ENCODE measurements at places on chromosomes 6 and 20. TPM values are rescaled to one million over a fixed set of nuclear protein-coding genes. Genes with fewer than 3 reads are reported as not detected.

GRCh38 chr20:15831201-15831600, 742.0 kb downstream of the KIF16B start:
- H3K27ac ChIP-seq: no peak overlapping the region
- H3K27me3 ChIP-seq: no peaks in the 10 kb centered on the region
- no peak for DNase-seq
- no peak overlapping the region for H3K4me3 ChIP-seq
- no peaks in the 10 kb centered on the region for H3K36me3 ChIP-seq
- H3K4me1 ChIP-seq: peaks cover 16% of the 10 kb centered on the region

DNA sequence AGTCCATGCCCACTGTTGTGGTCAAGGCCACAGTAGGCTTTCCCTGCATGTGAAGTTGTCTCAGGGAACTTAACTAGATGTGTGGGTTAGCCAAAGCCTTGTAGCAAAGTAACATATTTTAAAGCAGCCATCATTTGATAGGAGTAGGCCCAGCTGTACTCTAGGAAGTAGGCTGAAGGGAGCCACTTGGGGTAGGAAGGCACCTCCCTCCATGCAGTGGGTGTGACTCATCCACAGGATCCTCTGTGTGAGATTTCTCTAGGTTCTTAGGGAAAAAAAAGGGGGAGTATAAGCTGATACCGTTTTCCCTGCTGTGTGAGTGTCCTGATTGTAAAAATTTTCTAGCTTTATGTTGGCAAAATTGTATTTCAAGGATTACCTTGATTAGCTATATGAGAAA, 44.7 kb downstream of the VAPB start:
- H3K4me3 ChIP-seq: no peak overlapping the region
- H3K27ac ChIP-seq: no peak overlapping the region
- H3K4me1 ChIP-seq: no peaks in the 10 kb centered on the region
- DNase-seq: no peak
- H3K27me3 ChIP-seq: no peaks in the 10 kb centered on the region
- H3K36me3 ChIP-seq: peaks cover 8% of the 10 kb centered on the region

GRCh38 chr20:62804021-62804626, 511 bp upstream of the OGFR start:
- DNase-seq: no peak
- H3K27ac ChIP-seq: no peak overlapping the region
- H3K27me3 ChIP-seq: no peaks in the 10 kb centered on the region
- H3K4me1 ChIP-seq: peaks cover 14% of the 10 kb centered on the region

- DNase-seq: no peak
- no peak overlapping the region for H3K27ac ChIP-seq
- H3K36me3 ChIP-seq: no peaks in the 10 kb centered on the region
- H3K4me1 ChIP-seq: no peaks in the 10 kb centered on the region
These were observed 132.5 kb downstream of the SLC16A10 start for GRCh38 chr6:111219785-111220184.

GRCh38 chr6:10429638-10430427, 15.0 kb upstream of the TFAP2A start:
- no peaks in the 10 kb centered on the region for H3K36me3 ChIP-seq

GRCh38 chr20:58677808-58678207, 14.8 kb upstream of the NPEPL1 start:
- peaks cover 22% of the 10 kb centered on the region for H3K36me3 ChIP-seq
- no peaks in the 10 kb centered on the region for H3K27me3 ChIP-seq
- no peaks in the 10 kb centered on the region for H3K4me1 ChIP-seq
- no peak overlapping the region for H3K27ac ChIP-seq
- no peak for DNase-seq

DNA sequence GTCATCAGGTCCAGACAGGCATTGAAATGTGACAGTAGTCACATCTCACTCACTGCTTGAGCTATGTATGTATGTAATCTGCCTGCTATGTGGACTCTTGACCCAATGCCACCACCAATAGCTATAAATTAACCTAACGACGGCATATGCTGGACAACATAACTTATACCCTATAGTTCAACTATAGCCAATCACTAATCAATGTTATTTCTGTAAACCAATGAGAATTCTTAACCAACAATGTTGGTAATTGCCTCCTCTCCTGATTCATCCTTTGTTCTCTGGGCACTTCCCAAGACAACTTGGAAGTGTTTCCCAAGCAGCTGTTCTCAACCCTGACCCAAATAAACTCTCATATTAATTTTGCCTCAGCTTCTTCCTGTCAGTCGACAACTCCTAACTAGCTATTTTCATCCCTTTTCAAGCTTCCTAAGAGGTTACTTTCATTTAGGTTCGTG, 24.1 kb upstream of the SERPINB1 start:
- H3K36me3 ChIP-seq: no peaks in the 10 kb centered on the region
- DNase-seq: no peak
- H3K4me1 ChIP-seq: no peaks in the 10 kb centered on the region
- no peaks in the 10 kb centered on the region for H3K27me3 ChIP-seq

DNA sequence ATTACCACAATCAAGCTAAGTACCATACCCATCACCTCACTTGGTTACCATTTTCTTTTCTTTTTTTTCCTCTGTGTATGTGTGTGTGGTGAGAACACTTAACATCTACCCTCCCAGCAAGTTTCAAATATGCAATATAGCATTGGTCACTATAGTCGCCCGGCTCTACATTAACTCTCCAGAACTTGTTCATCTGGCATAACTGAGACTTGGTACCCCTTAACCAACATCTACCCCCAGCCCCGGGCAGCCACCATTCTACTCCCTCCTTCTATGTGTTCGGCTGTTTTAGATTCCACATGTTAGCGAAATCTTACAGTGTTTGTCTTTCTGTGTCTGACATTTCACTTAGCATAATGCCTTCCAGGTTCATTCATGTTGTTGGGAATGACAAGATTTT, 89.0 kb upstream of the TOP1 start:
- no peak overlapping the region for H3K4me3 ChIP-seq
- DNase-seq: no peak
- H3K27me3 ChIP-seq: peaks cover 25% of the 10 kb centered on the region
- H3K36me3 ChIP-seq: no peaks in the 10 kb centered on the region

DNA sequence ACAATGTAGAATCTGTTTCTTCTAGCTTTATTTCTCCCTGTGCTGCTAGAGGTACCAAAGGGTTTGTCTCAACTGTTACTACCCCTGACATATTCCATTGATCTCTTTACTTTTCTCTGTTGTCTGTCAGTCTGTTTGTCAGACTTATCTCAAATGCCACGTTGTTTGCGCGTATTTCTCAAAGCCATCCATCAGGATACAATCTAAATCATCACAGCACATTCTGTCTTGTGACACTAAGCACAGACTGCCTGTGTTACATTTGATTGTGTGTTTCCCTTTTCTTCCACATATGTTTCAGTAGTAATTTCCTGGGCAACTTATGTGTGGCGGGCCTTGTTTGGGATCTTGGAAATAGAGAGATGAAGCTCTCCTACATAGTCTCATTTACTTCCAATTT, 30.2 kb upstream of the SERINC3 start:
- no peak for DNase-seq
- H3K4me1 ChIP-seq: peaks cover 24% of the 10 kb centered on the region
- no peak overlapping the region for H3K27ac ChIP-seq
- H3K36me3 ChIP-seq: no peaks in the 10 kb centered on the region
- H3K4me3 ChIP-seq: no peak overlapping the region

- no peaks in the 10 kb centered on the region for H3K36me3 ChIP-seq
- H3K27me3 ChIP-seq: peaks cover 32% of the 10 kb centered on the region
- H3K4me1 ChIP-seq: no peaks in the 10 kb centered on the region
- no peak overlapping the region for H3K27ac ChIP-seq
- no peak for DNase-seq
These were observed 72.3 kb downstream of the GRM4 start for GRCh38 chr6:34073540-34073939.

DNA sequence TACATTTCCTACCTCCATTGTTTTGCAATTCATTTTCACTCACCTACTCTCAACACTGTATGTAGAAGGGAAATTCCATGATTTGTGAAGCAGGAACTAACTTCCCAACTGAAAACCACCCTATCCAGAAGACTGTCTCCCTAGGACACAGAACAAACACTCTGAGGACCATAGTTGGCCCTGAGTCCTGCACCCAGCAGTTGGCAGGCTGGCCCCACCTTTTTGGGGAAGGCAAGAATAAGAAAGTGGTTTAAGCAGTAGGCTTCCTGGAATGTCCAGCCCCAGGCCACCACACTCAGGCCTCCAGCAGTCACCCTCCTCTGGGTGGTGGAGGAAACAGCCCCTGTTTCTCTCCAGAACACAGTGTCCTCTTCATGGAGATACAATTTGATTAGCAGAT, 258.8 kb downstream of the ARHGAP18 start:
- no peaks in the 10 kb centered on the region for H3K27me3 ChIP-seq
- no peak overlapping the region for H3K27ac ChIP-seq
- H3K4me1 ChIP-seq: no peaks in the 10 kb centered on the region
- no peak for DNase-seq
- H3K36me3 ChIP-seq: no peaks in the 10 kb centered on the region

- 0 out of 2 replicates have a peak, but pooled peaks cover 3% of the 10 kb centered on the region for H3K36me3 ChIP-seq
- H3K27me3 ChIP-seq: no peaks in the 10 kb centered on the region
- no peak for DNase-seq
These were observed 1.1 kb downstream of the AMD1 start for GRCh38 chr6:110875548-110876169.

DNA sequence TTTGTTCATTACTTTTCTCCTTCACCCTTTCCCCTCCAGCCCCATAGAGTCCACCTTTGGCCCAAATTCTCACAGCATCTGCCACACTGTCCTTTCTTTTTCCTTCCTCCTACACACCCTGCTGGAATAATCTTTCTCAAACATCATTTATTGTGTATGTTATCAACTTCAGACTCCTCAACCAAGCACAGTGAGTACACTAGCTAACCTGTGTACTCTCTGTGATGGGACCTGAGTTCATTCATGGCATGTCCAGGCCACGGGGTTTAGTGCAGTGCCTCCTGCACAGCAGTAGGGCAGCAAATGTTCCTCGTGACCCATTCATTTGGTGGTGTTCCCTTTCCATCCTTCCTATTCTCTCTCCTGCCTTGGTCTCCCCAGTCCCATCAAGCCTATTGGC, 7.1 kb upstream of the ARMC12 start:
- no peak overlapping the region for H3K27ac ChIP-seq
- H3K4me3 ChIP-seq: no peak overlapping the region
- peaks cover 24% of the 10 kb centered on the region for H3K4me1 ChIP-seq
- no peaks in the 10 kb centered on the region for H3K27me3 ChIP-seq
- no peak for DNase-seq

DNA sequence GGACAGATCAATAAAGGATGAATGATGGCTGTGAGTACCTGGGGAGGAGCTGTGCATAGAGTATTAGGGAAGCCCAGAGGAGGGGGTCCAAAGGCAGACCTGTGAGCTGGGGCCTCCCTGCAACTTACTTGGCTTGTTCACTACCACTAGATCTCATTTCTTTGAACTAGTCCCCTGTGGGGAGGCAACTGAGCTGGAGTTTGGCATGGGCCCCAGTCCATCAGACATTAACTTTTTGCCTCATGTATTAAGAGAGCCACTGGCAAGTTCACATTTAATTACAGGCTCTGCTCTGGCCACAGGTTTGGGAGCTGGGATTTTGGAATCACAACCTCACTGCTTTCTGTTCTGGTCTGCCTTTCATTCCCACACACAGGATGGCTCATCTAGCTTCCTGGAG, 254.1 kb downstream of the PRL start:
- no peak overlapping the region for H3K27ac ChIP-seq
- no peak for DNase-seq
- no peaks in the 10 kb centered on the region for H3K27me3 ChIP-seq
- no peaks in the 10 kb centered on the region for H3K4me1 ChIP-seq
- no peaks in the 10 kb centered on the region for H3K36me3 ChIP-seq

- peaks cover 29% of the 10 kb centered on the region for H3K4me1 ChIP-seq
- H3K27ac ChIP-seq: peak overlapping the region; percentile 37
These were observed 303 bp downstream of the ILRUN start for GRCh38 chr6:34696189-34696738.

GRCh38 chr20:60123096-60123495, 164.9 kb downstream of the CDH26 start:
- no peak overlapping the region for H3K4me3 ChIP-seq
- H3K4me1 ChIP-seq: no peaks in the 10 kb centered on the region
- no peak for DNase-seq
- H3K27me3 ChIP-seq: peaks cover 99% of the 10 kb centered on the region
- H3K27ac ChIP-seq: no peak overlapping the region

DNA sequence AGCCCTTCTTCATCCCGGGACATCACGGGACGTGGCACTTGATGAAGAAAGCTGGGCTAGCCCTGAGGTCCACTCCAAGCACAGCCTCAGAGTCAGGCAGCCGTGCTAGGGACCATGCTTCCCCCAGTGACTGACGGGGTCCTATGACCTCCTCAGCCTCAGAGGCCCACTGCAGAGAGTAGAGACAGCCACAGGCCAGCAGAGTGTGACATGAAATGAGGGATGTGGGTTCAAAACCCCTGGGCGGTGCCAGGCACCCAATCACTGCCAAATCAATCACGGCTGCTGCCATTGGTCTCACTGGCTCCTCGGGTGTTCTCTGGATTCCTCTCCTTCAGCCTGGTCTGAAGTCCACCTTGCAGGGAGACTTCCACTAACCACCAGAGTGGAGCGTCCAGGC, 197.7 kb upstream of the CDH4 start:
- H3K36me3 ChIP-seq: no peaks in the 10 kb centered on the region
- no peak for DNase-seq
- no peak overlapping the region for H3K27ac ChIP-seq
- no peaks in the 10 kb centered on the region for H3K4me1 ChIP-seq
- H3K4me3 ChIP-seq: no peak overlapping the region

- 0 out of 2 replicates have a peak, but pooled peaks cover 6% of the 10 kb centered on the region for H3K4me1 ChIP-seq
- peaks cover 23% of the 10 kb centered on the region for H3K36me3 ChIP-seq
- no peak for DNase-seq
- H3K27ac ChIP-seq: no peak overlapping the region
These were observed 13.7 kb downstream of the SPATA2 start for GRCh38 chr20:49901588-49901987.

GRCh38 chr6:7137335-7138045, 29.7 kb downstream of the RREB1 start:
- H3K36me3 ChIP-seq: no peaks in the 10 kb centered on the region
- H3K4me3 ChIP-seq: no peak overlapping the region
- H3K27ac ChIP-seq: no peak overlapping the region
- H3K4me1 ChIP-seq: peaks cover 31% of the 10 kb centered on the region
- H3K27me3 ChIP-seq: no peaks in the 10 kb centered on the region
- no peak for DNase-seq

- H3K27ac ChIP-seq: no peak overlapping the region
- no peaks in the 10 kb centered on the region for H3K27me3 ChIP-seq
- H3K4me3 ChIP-seq: no peak overlapping the region
- peak; percentile 31 for DNase-seq
- H3K36me3 ChIP-seq: no peaks in the 10 kb centered on the region
These were observed 22.0 kb upstream of the PERP start for GRCh38 chr6:138129190-138129589.

NR2E1 gene
- total RNA-seq: not detected

SLC32A1 gene
- not detected for total RNA-seq

ZNF391 gene
- total RNA-seq: 4.7 TPM

SLCO4A1 gene
- total RNA-seq: 19.3 TPM

BPI gene
- total RNA-seq: not detected

ZSCAN23 gene
- total RNA-seq: 12.0 TPM

CTAGE9 gene
- not detected for total RNA-seq

OR2H1 gene
- not detected for total RNA-seq

ADAT2 gene
- total RNA-seq: 5.5 TPM

POPDC3 gene
- 14.8 TPM for total RNA-seq
